ENCODE measurements at places on chromosomes 4 and X. TPM values are rescaled to one million over a fixed set of nuclear protein-coding genes. Genes with fewer than 3 reads are reported as not detected.

Gene PWWP3B
- 0.07 TPM for total RNA-seq

Gene SHOX
- not detected for total RNA-seq

Gene HSD17B13
- total RNA-seq, result 0.14 TPM

Gene LONRF3
- 0.84 TPM for total RNA-seq

Gene TEX13C
- total RNA-seq, result not detected

Gene PDZD11
- total RNA-seq, result 45.0 TPM

Gene NOA1
- total RNA-seq, result 26.3 TPM

Gene AWAT2
- not detected for total RNA-seq

Gene CMC4
- 1.8 TPM for total RNA-seq

Gene USP26
- not detected for total RNA-seq

Gene CXorf66
- total RNA-seq, result not detected

DNA sequence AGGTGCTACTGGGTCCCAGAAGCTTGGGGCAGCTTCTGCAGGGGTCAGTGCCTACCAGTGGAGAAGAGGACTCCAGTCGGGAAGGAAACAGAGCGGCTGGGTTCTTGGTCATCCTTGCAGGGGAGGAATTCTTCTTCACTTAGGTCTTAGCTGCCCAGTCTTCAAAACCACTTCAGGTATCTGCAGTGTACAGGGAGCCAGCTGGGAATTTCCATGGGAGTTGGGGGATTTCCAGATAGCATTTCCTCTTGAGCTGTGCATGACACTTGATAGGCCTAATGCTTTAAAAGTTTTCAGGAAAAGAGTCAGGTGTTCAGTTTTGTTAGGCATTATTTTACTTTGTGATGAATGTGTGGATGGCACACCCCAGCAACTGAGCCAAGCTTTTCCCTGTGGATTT, 58.1 kb upstream of the ENPP6 start:
- no peaks in the 10 kb centered on the region for H3K36me3 ChIP-seq
- no peaks in the 10 kb centered on the region for H3K27me3 ChIP-seq
- no peak for DNase-seq
- no peak overlapping the region for H3K4me3 ChIP-seq
- H3K4me1 ChIP-seq, result no peaks in the 10 kb centered on the region

GRCh38 chr4:155529716-155530115, 136.9 kb upstream of the GUCY1A1 start:
- no peak overlapping the region for H3K27ac ChIP-seq
- H3K27me3 ChIP-seq, result no peaks in the 10 kb centered on the region
- no peak for DNase-seq
- no peaks in the 10 kb centered on the region for H3K4me1 ChIP-seq
- H3K4me3 ChIP-seq, result no peak overlapping the region

DNA sequence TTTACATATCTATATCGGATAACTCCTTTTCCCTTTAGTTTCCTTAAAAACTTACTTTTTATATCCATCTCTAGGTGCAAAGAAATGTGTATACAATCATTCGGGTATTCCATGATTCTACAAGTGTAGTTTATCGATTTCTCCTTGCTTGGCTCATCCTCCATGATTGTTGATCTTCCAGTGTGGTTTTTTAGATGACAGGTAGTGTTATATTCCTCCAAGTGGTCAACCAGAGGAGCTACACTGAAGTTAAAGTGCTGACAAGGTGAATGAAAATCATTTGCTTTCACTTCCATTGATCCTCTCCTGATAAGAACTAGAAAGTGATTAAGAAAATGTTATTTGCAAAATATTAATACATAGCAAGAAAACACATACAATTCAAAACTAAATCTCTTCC, 38.5 kb downstream of the TMEM156 start:
- H3K27me3 ChIP-seq, result no peaks in the 10 kb centered on the region
- no peak overlapping the region for H3K27ac ChIP-seq
- H3K4me3 ChIP-seq, result no peak overlapping the region
- no peak for DNase-seq
- no peaks in the 10 kb centered on the region for H3K36me3 ChIP-seq

GRCh38 chrX:49919617-49920016, 2.8 kb upstream of the CLCN5 start:
- H3K4me3 ChIP-seq, result no peak overlapping the region
- peak; percentile 39 for DNase-seq

- no peaks in the 10 kb centered on the region for H3K4me1 ChIP-seq
- no peak overlapping the region for H3K27ac ChIP-seq
- DNase-seq, result no peak
- H3K27me3 ChIP-seq, result no peaks in the 10 kb centered on the region
These were observed 830.8 kb upstream of the POU3F4 start for GRCh38 chrX:82677286-82677685.

GRCh38 chr4:160818571-160818970, 1345.2 kb downstream of the FSTL5 start:
- no peak overlapping the region for H3K27ac ChIP-seq
- no peak for DNase-seq
- H3K27me3 ChIP-seq, result no peaks in the 10 kb centered on the region
- no peak overlapping the region for H3K4me3 ChIP-seq

GRCh38 chr4:70564033-70564432, 28.0 kb upstream of the AMBN start:
- DNase-seq, result peak; percentile 67
- no peak overlapping the region for H3K27ac ChIP-seq
- H3K36me3 ChIP-seq, result no peaks in the 10 kb centered on the region
- no peak overlapping the region for H3K4me3 ChIP-seq
- peaks cover 14% of the 10 kb centered on the region for H3K4me1 ChIP-seq
- no peaks in the 10 kb centered on the region for H3K27me3 ChIP-seq

- H3K27me3 ChIP-seq, result no peaks in the 10 kb centered on the region
- no peaks in the 10 kb centered on the region for H3K36me3 ChIP-seq
- DNase-seq, result no peak
These were observed 190.9 kb upstream of the GATB start for GRCh38 chr4:151951671-151952050.

GRCh38 chr4:82248903-82249632, 124.7 kb downstream of the HNRNPD start:
- H3K27ac ChIP-seq, result no peak overlapping the region
- no peaks in the 10 kb centered on the region for H3K4me1 ChIP-seq
- no peak for DNase-seq
- H3K4me3 ChIP-seq, result no peak overlapping the region
- H3K27me3 ChIP-seq, result no peaks in the 10 kb centered on the region
- no peaks in the 10 kb centered on the region for H3K36me3 ChIP-seq

Measured in Caco-2 (cell line).